ENCODE measurements at places on chromosomes 7 and 10. TPM values are rescaled to one million over a fixed set of nuclear protein-coding genes. Genes with fewer than 3 reads are reported as not detected.

Gene NXPH1
- total RNA-seq = not detected

- no peaks in the 10 kb centered on the region for H3K36me3 ChIP-seq
- peaks cover 19% of the 10 kb centered on the region for H3K4me1 ChIP-seq
- no peak overlapping the region for H3K4me3 ChIP-seq
- DNase-seq = no peak
- peaks cover 2% of the 10 kb centered on the region for H3K27me3 ChIP-seq
- H3K27ac ChIP-seq = no peak overlapping the region
These were observed 373.7 kb downstream of the PHTF2 start for GRCh38 chr7:78172267-78172757.

Gene CALHM3
- total RNA-seq = not detected

Gene NT5C2
- total RNA-seq = 82.7 TPM

DNA sequence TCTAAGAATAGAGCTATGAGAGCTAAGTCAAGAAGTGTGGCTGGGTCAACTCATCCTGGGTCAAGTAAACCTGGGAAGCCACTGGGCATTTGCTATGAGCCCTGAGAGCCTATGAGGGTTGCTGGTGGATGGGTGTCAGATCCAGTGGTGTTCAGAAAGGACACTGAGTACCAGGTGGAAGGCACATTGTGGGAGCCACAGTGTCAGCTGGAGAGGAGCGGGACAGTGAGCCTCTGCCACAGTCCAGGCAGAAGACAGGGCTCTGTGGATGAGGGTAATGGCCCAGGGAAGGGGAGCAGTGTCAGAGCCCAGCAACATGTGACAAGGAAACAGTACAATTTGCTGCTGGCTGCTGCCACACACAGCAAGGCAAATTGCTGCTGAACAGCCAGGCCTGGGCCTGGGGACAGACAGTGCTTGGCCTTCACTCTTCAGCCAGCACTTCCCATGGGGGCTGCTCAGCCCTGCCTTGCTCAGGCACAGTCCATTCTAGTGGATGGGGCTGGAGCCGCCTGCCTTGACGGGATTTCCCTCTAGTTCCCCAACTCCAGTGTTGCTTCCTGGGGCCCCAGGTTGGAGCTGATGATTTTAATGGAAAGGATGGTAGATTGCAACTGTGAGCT is 90.9 kb upstream of the CHST15 start:
- H3K36me3 ChIP-seq = no peaks in the 10 kb centered on the region
- no peaks in the 10 kb centered on the region for H3K4me1 ChIP-seq
- H3K27me3 ChIP-seq = peaks cover 21% of the 10 kb centered on the region
- DNase-seq = no peak
- H3K27ac ChIP-seq = no peak overlapping the region

DNA sequence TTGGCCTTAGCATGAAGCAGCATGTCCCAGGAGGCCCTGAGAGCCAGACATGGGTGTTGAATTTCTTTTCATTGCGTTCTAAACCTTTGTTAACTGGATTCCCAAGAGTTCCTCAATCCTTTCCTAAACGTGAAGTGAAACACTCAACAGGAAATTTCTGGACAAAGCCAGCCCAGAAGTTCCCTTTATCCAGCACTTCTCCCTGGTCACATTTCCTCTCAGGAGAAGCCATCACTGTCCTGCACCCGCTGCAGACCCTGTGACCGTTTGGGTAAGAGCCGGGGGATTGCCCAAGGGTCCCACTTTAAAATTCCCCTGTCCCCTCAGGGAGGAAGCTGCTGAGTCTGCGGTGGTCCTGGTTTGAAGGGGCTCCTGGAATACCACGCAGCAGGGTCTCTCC is 88.0 kb upstream of the ZPBP start:
- no peaks in the 10 kb centered on the region for H3K27me3 ChIP-seq
- no peak overlapping the region for H3K27ac ChIP-seq

GRCh38 chr7:106644999-106645398 is 16.0 kb downstream of the CCDC71L start:
- DNase-seq = no peak
- no peak overlapping the region for H3K4me3 ChIP-seq
- H3K27me3 ChIP-seq = no peaks in the 10 kb centered on the region
- peaks cover 17% of the 10 kb centered on the region for H3K4me1 ChIP-seq
- H3K27ac ChIP-seq = no peak overlapping the region
- H3K36me3 ChIP-seq = peaks cover 11% of the 10 kb centered on the region

DNA sequence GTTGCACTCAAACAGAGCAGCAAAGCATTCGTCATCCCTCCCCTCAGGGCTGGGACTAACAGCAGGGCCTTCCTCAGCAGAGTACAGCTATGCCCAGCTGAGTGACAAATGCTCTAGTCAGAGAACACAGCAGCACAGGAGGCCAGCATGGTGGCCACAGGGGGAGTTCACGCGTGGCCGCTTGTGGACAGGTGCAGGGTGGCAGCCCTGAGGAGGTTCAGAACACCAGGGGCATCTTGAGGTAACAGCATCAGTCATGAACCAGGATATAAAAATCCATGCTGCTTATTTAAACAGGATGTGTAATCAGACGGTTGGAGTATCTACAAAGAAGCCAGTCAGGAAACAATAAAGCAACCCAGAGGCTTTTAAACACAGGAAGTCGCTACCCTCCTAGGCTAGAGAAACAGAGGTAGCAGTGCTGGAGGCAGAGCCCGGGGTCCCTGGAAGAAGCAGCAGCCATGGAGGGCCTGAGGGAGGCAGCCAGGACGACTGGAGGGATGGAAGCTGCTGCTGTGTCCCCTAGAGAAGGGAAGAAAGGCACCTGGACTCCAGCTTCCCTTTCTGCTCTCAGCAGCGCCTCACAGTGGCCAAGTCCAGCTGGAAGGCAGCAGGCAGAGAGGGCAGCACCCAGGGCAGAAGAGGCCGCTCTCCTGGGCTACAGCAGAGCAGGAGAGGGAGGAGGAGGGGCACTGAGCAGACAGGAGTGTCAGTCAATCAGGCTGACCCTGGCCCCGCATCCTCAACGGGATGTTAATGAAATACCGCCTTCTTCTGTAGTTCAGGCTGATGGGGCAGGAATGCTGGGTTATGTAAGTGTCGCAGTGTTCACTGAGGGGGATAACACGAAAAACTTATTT is 70.8 kb upstream of the UCN3 start:
- H3K36me3 ChIP-seq = no peaks in the 10 kb centered on the region
- H3K27me3 ChIP-seq = peaks cover 3% of the 10 kb centered on the region
- peak; percentile 60 for DNase-seq
- H3K27ac ChIP-seq = peak overlapping the region; percentile 83
- peak overlapping the region; percentile 11 for H3K4me3 ChIP-seq
- H3K4me1 ChIP-seq = peaks cover 36% of the 10 kb centered on the region

Gene KLLN
- total RNA-seq = 0.78 TPM

DNA sequence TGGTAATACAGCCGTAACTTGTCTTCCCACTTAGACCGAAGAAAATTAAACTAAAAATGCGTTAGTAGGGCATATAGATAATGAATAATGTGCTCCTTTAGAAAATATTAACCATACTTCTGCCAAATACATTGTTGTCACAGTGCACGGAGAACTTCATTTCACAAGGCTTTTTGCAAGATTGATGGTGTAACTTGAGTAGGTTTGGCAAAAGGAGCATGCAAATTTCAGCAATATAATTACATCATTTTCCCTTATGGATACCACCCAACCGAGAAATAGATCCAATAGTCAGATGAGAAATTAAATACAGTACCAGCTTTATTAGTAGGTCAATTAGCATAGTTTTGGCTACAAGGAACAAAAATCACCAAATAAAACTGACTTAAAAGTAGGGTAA is 792.6 kb upstream of the C7orf33 start:
- H3K4me3 ChIP-seq = no peak overlapping the region
- no peaks in the 10 kb centered on the region for H3K4me1 ChIP-seq
- no peak for DNase-seq
- H3K36me3 ChIP-seq = no peaks in the 10 kb centered on the region
- no peaks in the 10 kb centered on the region for H3K27me3 ChIP-seq
- no peak overlapping the region for H3K27ac ChIP-seq

Gene ZPBP
- total RNA-seq = not detected

Gene HOXA2
- not detected for total RNA-seq

DNA sequence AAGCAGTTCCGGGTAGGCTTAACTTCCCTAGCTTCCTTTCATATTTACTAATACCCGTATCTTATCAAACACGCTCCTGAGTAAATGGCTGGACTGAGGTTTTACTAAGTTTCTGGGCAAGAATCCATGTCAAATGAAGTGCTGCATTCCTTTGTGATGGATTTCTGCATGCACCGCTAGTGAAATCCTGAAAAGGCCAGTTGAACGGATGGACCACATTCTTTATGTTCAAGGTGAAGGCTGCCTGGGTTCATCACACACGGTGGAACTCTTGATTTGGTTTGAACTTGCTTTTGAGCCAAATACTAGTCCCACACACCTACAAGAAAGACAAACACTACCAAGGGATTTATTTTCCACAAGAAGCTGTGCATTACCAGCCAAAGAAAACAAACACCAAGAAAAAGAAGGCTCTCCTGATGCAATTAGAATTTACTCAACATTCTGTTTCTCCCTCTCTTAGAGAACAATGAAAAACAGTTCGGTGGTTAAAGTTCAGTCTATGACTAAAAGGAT is 255.0 kb upstream of the SEMA3C start:
- no peaks in the 10 kb centered on the region for H3K27me3 ChIP-seq
- H3K27ac ChIP-seq = no peak overlapping the region
- peaks cover 6% of the 10 kb centered on the region for H3K36me3 ChIP-seq
- H3K4me1 ChIP-seq = peaks cover 39% of the 10 kb centered on the region
- peak; percentile 40 for DNase-seq
- no peak overlapping the region for H3K4me3 ChIP-seq

DNA sequence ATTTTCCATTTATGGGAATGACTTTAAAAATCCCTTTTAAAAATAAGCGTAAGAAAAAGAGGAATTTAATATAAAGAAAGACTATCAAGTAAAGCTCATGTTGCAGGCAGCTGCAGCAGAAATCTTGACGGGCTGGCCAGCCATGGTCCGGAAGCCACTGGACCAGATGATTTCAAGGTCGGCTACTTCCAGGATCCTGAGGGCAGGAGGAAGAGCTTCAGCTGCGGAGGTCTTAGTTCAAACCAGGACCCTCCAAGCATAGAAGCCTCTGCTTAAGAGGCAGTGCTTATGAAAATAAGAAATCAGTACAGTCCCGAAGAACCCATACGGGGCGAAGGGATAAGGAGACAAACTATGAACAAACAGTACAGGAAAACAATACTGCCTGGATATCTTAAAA is 220.2 kb upstream of the CELF2 start:
- no peak for DNase-seq
- peak overlapping the region; percentile 85 for H3K27ac ChIP-seq
- H3K4me1 ChIP-seq = peaks cover 63% of the 10 kb centered on the region
- no peaks in the 10 kb centered on the region for H3K36me3 ChIP-seq
- H3K27me3 ChIP-seq = no peaks in the 10 kb centered on the region

- H3K27ac ChIP-seq = no peak overlapping the region
- H3K4me3 ChIP-seq = no peak overlapping the region
- H3K4me1 ChIP-seq = no peaks in the 10 kb centered on the region
- H3K27me3 ChIP-seq = no peaks in the 10 kb centered on the region
- H3K36me3 ChIP-seq = peaks cover 1% of the 10 kb centered on the region
- DNase-seq = no peak
These were observed 86.0 kb downstream of the NEBL start for GRCh38 chr10:20811131-20811530.

GRCh38 chr7:116500078-116500853 is 728 bp downstream of the CAV2 start:
- 0 out of 2 replicates have a peak, but pooled peaks cover 3% of the 10 kb centered on the region for H3K27me3 ChIP-seq
- H3K4me1 ChIP-seq = peaks cover 74% of the 10 kb centered on the region
- DNase-seq = no peak
- H3K4me3 ChIP-seq = peak overlapping the region; percentile 96
- peak overlapping the region; percentile 90 for H3K27ac ChIP-seq
- H3K36me3 ChIP-seq = peaks cover 37% of the 10 kb centered on the region

GRCh38 chr7:36600869-36601530 is 123.3 kb downstream of the AOAH start:
- no peak for DNase-seq
- no peak overlapping the region for H3K27ac ChIP-seq
- H3K4me1 ChIP-seq = no peaks in the 10 kb centered on the region
- no peaks in the 10 kb centered on the region for H3K27me3 ChIP-seq

DNA sequence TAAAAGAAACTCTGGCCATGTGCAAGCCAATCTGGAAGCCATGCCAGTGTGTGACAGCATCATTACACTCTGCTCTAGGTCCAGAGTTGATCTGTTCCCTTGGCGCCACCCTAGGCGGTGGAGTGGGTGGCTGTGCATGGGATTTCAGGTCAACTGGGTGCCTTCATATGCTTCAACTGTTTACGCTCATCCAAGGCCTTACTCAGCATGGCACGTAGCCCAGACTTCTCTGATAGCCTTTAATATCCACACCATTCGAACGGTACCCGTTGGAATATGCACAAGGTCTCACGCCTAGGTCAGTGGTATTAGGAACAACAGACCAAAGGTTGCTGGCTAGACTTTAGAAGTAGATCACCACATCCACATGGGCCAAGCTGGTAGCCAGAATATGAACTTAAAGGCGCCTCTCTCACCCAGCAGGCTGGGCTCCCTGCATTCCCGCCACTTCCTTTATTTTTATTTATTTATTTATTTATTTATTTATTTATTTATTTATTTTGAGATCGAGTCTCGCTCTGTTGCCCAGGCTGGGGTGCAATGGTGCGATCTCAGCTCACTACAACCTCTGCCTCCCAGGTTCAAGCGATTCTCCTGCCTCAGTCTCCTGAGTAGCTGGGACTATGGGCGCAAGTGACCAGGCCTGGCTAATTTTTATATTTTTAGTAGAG is 18.7 kb upstream of the ACHE start:
- no peak for DNase-seq
- no peak overlapping the region for H3K27ac ChIP-seq
- H3K27me3 ChIP-seq = peaks cover 14% of the 10 kb centered on the region
- H3K36me3 ChIP-seq = no peaks in the 10 kb centered on the region
- H3K4me1 ChIP-seq = peaks cover 6% of the 10 kb centered on the region

GRCh38 chr10:2548071-2548470 is 519.3 kb upstream of the PFKP start:
- no peaks in the 10 kb centered on the region for H3K4me1 ChIP-seq
- H3K4me3 ChIP-seq = no peak overlapping the region
- no peak for DNase-seq
- 0 out of 2 replicates have a peak, but pooled peaks cover 4% of the 10 kb centered on the region for H3K36me3 ChIP-seq

GRCh38 chr7:100213672-100214071 is 6.1 kb upstream of the PVRIG start:
- peaks cover 9% of the 10 kb centered on the region for H3K4me1 ChIP-seq
- H3K36me3 ChIP-seq = no peaks in the 10 kb centered on the region

Gene FGL2
- total RNA-seq = not detected

DNA sequence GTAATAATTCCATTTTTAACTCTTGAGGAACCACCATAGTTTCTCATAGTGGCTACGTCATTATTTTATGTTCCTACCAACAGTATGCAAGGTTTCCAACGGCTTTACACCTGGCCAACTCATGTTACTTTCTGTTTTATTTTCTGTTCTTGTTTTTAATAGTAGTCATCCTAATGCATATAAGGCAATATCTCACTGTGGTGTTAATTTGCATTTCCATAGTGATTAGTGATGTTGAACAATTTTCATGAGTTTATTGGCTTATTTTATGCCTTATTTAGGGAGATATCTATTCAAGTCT is 465.5 kb upstream of the KLF6 start:
- peaks cover 36% of the 10 kb centered on the region for H3K36me3 ChIP-seq
- H3K27me3 ChIP-seq = no peaks in the 10 kb centered on the region
- H3K4me3 ChIP-seq = no peak overlapping the region
- no peak for DNase-seq
- peaks cover 67% of the 10 kb centered on the region for H3K4me1 ChIP-seq
- H3K27ac ChIP-seq = no peak overlapping the region

Gene NME8
- total RNA-seq = not detected

Measured in HFFc6 (cell line).